ENCODE measurements at places on chromosomes 5 and 9.

DNA sequence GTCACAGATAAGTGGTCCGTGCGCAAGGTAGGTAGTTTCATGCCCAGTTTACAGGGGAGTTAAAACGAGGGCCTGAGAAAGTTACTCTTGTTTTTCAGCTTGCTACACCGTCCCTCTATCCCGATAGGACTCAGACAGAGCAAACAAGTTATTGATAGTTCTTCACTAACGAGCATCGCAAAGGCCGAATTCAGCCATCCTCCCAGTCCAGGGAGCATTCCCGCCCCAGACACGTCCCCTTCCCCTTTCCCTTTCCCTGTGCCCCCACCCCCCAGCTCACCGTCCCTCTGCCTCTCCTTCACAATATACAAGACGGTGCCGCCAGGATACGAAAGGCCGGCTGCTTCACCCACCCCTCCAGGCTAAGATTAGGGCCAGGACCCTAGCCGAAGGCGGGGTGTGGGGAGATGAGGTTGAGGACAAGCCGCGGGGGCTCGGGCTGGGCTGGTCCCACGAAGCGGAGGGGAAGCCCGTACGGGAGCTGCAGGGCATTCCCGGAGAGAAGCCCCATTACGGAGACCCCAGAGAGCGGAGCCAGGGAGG, 599 bp downstream of the KIAA1191 start:
- peak; percentile 3 for DNase-seq

GRCh38 chr5:55350754-55351153, 43.0 kb downstream of the MTREX start:
- DNase-seq: no peak

- DNase-seq: peak; percentile 17
Measured at GRCh38 chr5:38923661-38924451, 78.0 kb downstream of the OSMR start.

DNA sequence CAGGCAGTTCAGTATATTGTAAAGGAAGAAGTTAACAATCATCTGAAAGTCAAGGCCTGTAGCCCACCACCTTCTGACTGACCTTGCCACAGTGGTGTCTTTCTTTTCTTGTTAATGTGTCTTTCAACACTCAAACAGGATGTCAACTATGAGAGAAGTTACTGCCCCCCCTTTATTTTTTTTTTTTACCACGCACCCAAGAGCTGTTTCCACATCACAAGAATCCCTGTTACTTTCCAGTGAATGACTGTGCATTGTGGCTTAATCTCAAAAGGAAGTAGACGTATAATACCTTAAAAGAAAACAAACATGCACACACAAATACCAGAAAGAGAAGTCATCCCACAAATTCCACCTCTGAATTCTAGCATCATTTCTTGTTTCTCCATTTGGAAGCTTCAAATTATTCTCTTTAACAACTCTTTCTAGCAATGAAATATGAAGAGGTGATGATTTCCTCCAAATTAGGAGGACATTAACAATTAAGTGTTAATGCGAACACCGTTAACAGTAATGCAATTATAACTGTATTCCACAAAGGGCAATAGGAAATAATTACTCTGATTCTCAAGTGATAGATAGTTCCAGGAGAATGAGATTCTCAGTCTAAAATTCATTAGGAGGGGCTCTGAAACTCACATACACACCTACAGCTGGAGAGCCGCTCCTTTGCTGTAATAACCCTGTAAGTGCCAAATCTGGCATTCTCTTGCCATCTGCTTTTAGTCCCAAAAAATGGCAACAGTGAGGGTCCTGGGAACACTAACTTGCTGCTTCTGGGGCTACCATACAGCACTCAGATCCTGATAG, 201.0 kb downstream of the EFNA5 start:
- peak; percentile 86 for DNase-seq

DNA sequence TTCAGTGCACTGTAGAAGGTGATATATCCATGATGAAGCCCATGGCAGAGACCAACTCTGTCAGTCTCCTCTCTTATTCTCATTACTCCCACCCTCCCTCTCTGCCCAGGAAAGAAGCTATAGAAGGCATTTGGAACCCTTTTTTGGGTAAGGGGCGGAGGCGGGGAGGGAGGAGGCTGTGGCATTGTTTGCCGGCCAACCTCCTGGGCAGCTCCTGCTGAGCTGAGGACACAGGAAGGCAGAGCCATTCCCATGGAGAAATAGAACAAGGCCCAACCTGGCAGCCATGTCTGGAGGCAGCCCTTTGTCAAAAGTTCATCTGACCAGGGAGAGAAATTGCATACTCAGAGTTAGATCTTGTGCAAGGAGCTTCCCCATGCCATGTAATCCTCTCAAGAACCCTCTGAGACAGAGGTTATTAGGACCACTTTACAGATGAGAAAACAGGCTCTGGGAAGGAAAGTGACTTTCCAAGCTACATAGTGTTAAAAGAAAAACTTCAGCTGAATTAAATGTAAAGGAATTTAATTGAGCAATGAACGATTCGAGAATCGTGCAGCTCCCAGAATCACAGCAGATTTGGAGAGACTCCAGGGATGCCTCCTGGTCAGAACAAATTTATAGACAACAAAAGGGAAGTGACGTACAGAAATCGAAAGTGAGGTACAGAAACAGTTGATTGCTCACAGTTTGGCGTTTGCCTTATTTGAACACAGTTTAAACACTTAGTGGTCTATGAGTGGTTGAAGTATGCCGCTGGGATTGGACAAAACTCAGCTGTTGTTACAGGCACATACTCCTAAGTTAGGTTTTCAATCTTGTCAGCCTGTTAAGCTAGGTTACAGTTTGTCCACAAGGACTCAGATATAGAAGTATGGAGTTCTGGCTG, 158.6 kb downstream of the MELK start:
- DNase-seq: no peak

DNA sequence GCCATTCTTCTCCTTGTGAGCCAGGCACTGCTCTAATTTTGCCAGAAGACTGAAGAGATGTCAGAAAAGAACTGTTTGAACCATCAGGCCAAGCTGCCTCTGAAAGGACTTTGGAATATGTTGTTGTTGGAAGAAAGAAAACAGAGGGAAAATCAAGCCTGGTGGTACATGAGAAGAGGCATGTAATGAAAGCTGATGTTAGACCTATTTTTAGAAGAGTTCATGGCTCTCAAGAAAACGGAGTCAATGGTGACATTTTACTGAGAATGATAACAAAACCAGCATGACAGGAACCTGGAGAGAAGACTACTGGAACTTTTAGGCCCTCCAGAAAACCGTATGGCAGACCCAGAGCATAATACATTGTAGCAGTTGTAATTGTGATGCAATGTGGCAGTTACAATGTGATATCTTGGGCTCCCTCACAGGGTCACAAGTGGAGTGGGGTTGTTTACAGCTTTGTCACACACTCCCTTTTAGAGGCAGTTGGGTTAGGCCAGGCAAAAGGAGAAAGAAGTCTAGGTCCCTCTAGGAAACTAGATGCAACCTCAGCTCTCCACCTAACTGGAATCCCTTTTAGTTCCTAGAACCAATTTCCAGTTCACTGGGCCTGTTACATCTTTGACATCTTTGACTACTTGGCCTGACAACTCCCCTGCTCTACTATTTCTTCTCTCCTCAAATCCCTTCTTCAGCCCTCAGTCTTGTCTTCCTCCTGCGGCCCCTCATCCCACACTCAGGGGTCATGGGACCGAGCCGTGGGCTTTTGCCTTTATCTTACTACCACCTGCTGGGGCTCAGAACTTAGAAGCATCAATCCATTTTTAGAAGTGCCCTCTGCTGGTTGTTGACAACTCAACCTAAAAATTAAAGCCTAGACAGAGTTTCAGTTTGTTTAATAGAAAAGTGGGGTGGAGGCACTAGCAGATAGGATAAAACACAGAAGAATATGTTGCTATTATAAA, 61.2 kb upstream of the JAK2 start:
- DNase-seq: no peak

DNA sequence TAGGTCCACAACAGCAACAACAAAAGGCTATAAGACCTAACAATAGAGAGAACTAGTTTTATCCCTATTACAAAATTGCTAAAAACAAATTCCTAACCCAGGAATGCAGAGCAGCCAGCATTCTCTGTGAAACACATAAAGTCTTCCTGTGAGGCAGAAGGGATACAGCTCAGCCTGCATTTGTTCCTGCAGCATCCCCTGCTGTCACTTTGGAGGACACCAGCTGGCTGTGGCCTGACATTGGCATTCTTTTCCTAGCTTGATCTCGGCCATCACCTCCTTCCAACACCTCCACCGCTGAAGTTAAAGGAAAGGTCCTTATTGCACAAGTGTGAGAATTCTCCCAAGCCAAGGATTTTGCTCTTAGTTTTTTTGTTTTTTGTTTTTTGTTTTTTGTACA, 186.1 kb downstream of the SNCAIP start:
- peak; percentile 50 for DNase-seq

- DNase-seq: peak; percentile 19
Measured at GRCh38 chr9:89993678-89994630, 389.1 kb downstream of the GADD45G start.

- DNase-seq: no peak
Measured at GRCh38 chr5:178287791-178288105, 55.1 kb upstream of the PHYKPL start.

GRCh38 chr5:152462021-152462721, 57.1 kb upstream of the NMUR2 start:
- DNase-seq: peak; percentile 7

DNA sequence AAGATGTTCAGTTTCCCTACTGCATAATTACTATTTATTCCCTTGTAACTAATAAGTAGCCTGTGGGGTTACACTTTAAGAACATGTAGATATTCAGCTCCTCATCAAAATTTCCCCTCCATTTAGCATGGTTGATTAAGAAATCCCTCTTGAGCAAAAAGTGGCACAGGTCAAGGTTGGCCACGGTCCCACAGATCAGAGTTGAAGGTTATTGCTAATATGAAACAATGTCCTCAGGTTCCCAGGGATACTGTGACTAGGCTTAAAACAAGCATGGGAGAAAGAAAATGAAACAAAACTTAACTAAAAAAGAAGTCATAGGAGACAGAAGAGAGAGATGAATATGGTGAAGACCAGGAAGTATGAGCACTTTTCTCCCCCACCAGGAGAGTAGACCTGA, 64.2 kb downstream of the RFK start:
- DNase-seq: no peak

Measured in fibroblast of upper back skin (primary cell).